ENCODE measurements at places on chromosomes 13 and 19.

- DNase-seq, result no peak
These were observed 2.5 kb upstream of the GRWD1 start for GRCh38 chr19:48443256-48443655.

- DNase-seq, result no peak
These were observed 11.2 kb upstream of the SELENOW start for GRCh38 chr19:47767349-47767748.

DNA sequence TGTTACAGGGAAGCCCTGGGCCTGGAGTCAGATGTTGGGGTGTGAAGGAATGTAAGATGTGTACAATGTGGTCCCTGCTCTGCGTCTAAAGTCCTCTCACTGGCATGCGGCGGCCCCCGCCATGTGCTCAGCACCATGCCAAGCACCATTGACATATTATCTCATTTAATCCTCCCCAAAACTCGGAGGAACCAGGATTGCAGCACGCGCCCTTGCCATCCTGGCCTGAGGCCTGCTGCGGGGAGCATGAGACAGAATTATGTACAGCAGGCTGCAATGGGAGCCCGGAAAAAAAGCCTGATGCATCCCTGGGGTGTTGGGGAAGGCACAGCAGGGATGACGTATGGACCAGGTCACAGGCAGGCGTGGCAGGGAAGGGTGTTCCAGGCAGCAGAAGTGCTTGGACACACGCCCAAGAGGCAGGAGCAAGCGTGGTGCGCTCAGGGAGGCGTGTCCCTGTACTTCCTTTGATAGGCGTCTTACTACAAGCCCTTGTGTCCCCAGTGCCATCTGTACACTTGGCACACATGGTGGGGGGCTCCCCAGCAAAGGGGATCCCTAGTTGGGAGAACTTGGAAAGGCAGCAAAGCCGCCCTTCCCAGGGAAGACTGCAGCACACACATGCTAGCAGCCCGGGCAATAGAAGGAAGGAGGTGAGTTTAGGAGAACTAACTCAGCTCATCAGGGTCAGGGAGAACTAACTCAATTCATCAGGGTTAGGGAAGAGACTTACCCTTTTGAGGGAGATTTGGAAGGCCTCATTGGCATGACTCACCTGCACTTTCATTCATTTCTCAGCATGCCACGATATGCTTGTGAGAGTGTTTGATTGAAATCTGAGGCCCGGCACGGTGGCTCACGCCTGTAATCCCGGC is 3.4 kb downstream of the EVI5L start:
- DNase-seq, result no peak

GRCh38 chr13:97976610-97977521 is 23.4 kb downstream of the IPO5 start:
- DNase-seq, result peak; percentile 9

DNA sequence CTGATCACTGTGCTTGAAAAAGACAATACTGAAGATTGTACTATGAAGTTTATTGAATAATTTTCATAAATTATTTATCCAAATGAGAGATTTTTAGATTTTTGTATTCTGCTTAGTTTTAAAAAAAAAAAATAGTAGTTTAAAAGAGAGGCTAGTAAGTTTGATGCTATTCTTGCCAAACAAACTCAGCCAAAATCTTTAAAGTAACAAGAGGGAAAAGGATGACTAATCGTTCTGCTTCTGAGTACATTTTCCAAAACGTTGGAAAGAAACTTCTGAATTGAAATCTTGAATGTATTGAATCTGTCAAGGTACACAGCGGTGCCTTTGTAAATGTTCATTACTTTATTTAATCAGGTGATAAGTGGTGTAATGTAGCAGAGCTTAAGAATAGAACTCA is 34.4 kb downstream of the NUP58 start:
- no peak for DNase-seq
